Osteocyte (in vitro differentiated cells): ENCODE measurements at places on chromosomes 1 and 21. TPM values are rescaled to one million over a fixed set of nuclear protein-coding genes. Genes with fewer than 3 reads are reported as not detected.

PTGS2 gene
- 3.1 and 4.3 TPM in 2 replicates for total RNA-seq

LPAR3 gene
- total RNA-seq: not detected in 2 replicates

PCBP3 gene
- 7.6 and 9.0 TPM in 2 replicates for total RNA-seq

CTTNBP2NL gene
- 50.6 and 54.2 TPM in 2 replicates for total RNA-seq

ACADM gene
- 36.2 and 37.1 TPM in 2 replicates for total RNA-seq

TMEM81 gene
- 3.6 and 3.9 TPM in 2 replicates for total RNA-seq

GRCh38 chr1:96683931-96684330 lies 37.7 kb upstream of the PTBP2 start:
- no peaks in the 10 kb centered on the region for H3K27me3 ChIP-seq
- H3K4me3 ChIP-seq: no peak overlapping the region
- H3K36me3 ChIP-seq: no peaks in the 10 kb centered on the region
- no peaks in the 10 kb centered on the region for H3K4me1 ChIP-seq
- no peak for DNase-seq
- H3K27ac ChIP-seq: no peak overlapping the region

DNA sequence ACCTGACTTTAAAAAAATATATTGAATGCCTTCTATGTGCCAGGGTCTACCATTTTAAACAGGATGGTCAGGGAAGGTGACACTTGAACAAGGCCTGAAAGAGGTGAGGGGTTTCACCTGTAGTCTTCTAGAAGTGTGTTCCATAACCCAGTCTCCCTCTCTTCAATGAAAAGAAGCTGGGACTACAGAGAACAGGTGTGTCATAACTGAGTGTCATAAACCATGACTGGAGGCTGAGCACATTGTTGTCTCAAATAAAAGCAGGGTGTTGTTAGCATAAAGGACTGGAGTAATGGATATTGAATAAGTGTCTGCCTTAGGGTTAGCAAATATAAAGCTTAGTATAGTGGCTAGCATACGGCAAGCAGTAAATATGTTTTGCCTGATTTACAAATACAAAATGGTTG lies 65.4 kb downstream of the SYDE2 start:
- H3K36me3 ChIP-seq: no peaks in the 10 kb centered on the region
- no peak overlapping the region for H3K4me3 ChIP-seq
- H3K27ac ChIP-seq: no peak overlapping the region
- no peaks in the 10 kb centered on the region for H3K4me1 ChIP-seq
- DNase-seq: no peak
- no peaks in the 10 kb centered on the region for H3K27me3 ChIP-seq

DNA sequence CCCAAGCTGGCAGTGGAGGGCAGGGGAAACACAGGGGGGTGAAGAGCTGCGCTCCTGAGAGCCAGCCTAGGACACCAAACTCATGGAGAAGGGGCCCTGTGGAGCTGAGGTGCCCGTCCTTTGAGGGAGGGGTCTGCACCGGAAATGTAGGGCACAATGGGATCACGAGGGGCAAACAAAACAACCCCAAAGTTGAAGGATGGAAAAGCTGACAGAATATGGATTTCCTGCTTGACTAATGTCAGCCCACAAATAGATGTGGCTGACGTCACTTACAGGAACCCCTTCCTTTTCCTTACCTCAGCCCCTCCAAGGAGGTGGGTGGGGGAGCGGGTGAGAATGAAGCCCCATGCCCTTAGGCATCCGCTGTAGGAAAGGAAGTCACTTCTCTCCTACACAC lies 110.9 kb downstream of the KCNN3 start:
- DNase-seq: no peak
- no peak overlapping the region for H3K27ac ChIP-seq
- no peaks in the 10 kb centered on the region for H3K36me3 ChIP-seq
- H3K4me1 ChIP-seq: no peaks in the 10 kb centered on the region
- peaks cover 74% of the 10 kb centered on the region for H3K27me3 ChIP-seq
- no peak overlapping the region for H3K4me3 ChIP-seq

GRCh38 chr21:43771199-43771675 lies 4.9 kb downstream of the CSTB start:
- peaks cover 12% of the 10 kb centered on the region for H3K36me3 ChIP-seq
- H3K4me1 ChIP-seq: peaks cover 39% of the 10 kb centered on the region
- DNase-seq: no peak
- no peaks in the 10 kb centered on the region for H3K27me3 ChIP-seq
- no peak overlapping the region for H3K4me3 ChIP-seq

- no peak overlapping the region for H3K27ac ChIP-seq
- DNase-seq: no peak
- H3K4me3 ChIP-seq: no peak overlapping the region
- H3K4me1 ChIP-seq: no peaks in the 10 kb centered on the region
- H3K27me3 ChIP-seq: no peaks in the 10 kb centered on the region
Measured at GRCh38 chr1:13570924-13571323, 12.7 kb upstream of the PDPN start.

DNA sequence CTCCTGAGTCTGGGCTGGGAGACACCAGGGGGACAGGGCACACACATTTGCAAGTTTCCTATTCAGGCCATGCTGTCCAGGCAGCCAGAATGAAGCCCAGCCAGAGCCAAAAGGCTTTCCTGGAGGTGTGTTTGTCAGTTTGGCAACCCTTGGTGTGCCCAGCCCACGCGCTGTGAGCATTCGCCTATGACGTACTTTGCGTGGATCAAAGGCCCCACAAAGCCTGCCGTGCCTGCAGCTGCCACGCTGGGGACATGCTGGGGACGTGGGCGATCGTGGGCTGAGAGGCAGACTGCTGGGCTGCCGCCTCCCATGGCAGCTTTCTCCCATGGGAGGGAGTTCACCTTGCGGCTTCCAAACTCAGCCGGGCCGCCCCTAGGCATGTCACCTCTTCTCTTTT lies 57.5 kb downstream of the CD247 start:
- H3K27ac ChIP-seq: no peak overlapping the region
- H3K36me3 ChIP-seq: no peaks in the 10 kb centered on the region
- no peak for DNase-seq

DNA sequence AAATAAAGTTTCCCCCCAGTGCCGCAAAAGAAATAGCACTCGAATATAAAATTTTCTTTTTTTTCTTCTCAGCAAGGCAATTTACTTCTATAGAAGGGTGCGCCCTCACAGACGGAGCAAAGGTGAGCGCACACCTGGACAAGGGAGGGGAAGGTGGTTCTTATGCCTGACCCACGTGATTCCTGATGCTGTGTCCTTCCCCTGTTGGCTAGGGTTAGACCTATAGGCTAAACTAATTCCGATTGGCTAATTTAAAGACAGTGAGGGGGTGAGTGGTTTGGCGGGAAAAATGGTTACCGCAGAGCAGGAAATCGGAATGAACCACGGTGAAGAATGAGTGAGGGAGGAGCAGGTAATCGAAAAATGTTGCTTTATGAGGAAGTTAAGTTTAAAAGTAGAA lies 607 bp upstream of the FAAH start:
- H3K27ac ChIP-seq: no peak overlapping the region
- peaks cover 34% of the 10 kb centered on the region for H3K27me3 ChIP-seq
- H3K4me1 ChIP-seq: peaks cover 8% of the 10 kb centered on the region
- H3K36me3 ChIP-seq: peaks cover 4% of the 10 kb centered on the region
- no peak for DNase-seq

DNA sequence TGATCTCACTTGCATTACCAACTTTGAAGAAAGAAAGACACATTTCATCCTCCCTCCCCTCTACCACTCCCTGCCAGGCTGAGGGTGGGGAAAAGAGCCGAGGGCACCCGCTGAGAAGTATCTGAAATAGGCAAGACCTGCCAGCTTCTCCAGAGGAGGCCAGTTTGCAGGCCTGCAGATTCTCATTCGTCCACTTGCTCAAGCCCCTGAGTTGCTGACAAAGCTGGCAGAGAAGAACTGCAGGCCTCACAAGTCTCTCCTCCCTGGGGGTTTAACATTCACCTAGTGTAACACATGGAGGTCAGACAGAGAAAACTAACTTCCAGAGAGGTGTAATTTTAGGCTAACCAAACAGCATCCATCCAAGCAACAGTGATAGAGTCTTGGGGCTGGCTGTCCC lies 376.4 kb downstream of the HHAT start:
- H3K4me1 ChIP-seq: no peaks in the 10 kb centered on the region
- DNase-seq: no peak
- no peak overlapping the region for H3K4me3 ChIP-seq
- no peak overlapping the region for H3K27ac ChIP-seq
- H3K27me3 ChIP-seq: no peaks in the 10 kb centered on the region

DNA sequence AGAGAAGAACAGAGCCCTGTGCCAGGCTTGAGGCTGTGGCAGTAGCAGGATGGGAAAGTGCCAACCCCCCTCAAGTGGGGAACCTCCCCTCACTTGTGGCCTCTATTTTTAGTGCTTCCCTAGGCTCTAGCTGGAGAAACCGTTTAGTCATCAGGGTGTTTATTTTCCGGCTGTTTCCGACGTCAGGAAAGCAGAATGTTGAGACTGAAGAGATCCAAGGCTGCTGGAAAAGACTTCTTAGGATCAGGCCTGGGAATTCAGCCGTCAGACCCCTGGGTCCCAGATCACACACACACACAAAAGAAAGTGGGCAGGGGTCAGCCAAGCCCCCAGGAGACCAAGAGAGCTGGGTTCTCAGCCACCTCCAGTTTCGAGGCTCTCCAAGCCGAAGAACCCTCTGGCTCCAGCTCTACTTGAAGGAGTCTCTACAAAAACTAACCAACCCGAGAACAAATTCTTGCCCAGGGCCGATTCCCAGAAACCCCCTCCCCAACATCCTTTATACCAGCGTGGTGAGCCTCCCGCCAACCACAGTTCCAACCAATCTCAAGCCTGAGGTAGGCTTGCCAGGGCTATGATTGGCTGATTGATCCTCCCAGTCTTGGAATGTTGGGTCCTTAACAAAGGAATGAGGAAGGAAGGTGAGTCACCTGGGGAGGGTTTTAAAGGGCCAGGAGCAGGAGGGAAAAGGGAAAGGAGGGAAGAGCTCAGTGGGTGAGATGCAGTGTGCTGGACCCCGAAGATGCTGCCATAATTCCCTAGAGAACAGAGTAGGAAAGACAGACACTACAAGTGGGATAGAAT lies 2.5 kb upstream of the MEF2D start:
- no peaks in the 10 kb centered on the region for H3K27me3 ChIP-seq
- peak overlapping the region; percentile 48 for H3K4me3 ChIP-seq
- H3K4me1 ChIP-seq: peaks cover 56% of the 10 kb centered on the region
- no peak for DNase-seq
- H3K36me3 ChIP-seq: no peaks in the 10 kb centered on the region

DNA sequence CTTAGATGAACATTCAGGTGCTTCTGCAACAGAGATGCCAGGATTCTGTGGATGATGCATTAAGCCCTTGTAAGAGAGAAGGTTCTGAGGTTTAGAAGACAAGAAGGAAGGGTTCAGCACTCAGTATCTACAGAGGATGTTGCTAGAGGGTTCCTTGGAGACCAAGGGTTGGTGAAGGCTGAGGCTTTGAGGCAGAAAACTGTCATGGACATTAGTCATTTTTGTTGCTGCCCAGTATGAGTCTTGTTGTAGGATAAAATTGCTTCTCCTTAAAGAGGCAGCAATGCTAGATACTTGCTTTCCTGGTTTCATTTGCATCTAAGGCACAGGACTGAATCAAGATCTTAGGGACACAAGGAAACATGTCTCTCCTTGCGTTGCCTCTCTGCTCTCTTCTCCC lies 319.4 kb upstream of the NFIA start:
- no peak overlapping the region for H3K27ac ChIP-seq
- DNase-seq: no peak
- H3K27me3 ChIP-seq: no peaks in the 10 kb centered on the region
- H3K36me3 ChIP-seq: no peaks in the 10 kb centered on the region
- H3K4me1 ChIP-seq: peaks cover 19% of the 10 kb centered on the region

DNA sequence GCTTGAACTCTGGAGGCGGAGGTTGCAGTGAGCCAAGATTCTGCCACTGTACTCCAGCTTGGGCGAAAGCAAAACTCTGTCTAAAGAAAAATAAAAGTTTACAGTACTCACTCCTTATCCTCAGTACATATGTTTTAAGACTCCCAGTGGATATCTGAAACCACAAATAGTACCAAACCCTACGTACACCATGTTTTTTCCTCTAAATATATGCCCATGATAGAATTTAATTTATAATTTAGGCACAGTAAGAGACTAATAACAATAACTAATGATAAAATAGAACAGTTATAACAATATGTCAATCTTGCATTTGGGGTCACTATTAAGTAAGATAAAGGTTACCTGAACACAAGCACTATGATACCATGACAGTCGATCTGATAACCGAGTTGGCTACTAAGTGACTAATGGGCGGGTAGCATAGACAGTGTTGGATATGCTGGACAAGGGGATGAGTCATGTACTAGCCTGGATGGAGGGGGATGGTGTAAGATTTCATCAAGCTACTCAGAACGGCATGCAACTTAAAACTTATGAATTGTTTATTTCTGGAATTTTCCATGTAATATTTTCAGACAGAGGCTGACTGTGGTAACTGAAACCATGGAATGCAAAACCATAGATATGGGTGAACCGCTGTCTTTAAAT lies 43.7 kb downstream of the ST7L start:
- DNase-seq: no peak
- peak overlapping the region; percentile 50 for H3K27ac ChIP-seq
- no peaks in the 10 kb centered on the region for H3K27me3 ChIP-seq
- H3K4me3 ChIP-seq: no peak overlapping the region
- H3K36me3 ChIP-seq: peaks cover 33% of the 10 kb centered on the region
- peaks cover 12% of the 10 kb centered on the region for H3K4me1 ChIP-seq

GRCh38 chr1:39080269-39080826 lies 54.2 kb downstream of the NDUFS5 start:
- peaks cover 7% of the 10 kb centered on the region for H3K27me3 ChIP-seq
- H3K36me3 ChIP-seq: peaks cover 2% of the 10 kb centered on the region
- DNase-seq: no peak
- peak overlapping the region; percentile 69 for H3K4me3 ChIP-seq
